ENCODE measurements at places on chromosomes 1 and 21.

DNA sequence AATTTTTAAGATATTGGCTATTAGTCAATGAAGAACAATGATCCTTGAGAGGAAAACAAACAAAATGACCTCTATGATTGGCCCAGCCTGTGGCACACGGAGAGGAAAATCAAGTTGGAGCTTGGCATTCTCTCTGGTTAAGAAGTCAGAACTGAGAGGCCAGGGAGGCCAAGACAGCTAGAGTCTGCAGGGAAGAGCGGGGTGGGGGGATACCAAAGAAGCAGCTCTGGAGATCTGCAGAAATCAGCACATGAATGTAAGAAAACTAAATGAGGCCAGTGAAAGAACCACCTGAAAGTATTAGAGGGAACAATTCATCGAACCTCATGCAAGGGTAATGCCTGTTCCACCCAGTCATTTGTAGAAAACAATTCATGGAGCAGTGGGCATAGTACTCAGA, 23.8 kb upstream of the C1orf115 start:
- no peak for DNase-seq

GRCh38 chr1:41515131-41515678, 30.7 kb upstream of the EDN2 start:
- DNase-seq = peak; percentile 37

DNA sequence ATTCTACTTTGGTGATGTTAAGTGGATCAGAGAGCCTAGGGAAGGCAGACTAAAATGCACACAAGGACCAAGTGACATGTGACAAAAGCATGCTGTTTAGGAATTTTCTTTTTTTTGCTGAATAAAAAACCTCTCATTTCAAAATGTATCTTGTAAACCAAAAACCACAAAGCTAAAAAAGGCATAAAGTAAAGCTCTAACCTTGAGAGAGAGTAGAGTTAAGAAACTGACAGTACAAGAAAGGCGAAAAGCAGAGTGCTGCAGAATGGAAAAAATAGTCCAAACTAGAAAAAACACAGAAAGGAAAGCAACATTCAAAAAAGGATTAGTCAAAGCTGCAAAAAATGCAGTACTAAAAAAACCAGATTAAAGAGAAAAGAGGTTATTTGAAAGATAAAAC, 76.5 kb downstream of the EPS15 start:
- DNase-seq = no peak

DNA sequence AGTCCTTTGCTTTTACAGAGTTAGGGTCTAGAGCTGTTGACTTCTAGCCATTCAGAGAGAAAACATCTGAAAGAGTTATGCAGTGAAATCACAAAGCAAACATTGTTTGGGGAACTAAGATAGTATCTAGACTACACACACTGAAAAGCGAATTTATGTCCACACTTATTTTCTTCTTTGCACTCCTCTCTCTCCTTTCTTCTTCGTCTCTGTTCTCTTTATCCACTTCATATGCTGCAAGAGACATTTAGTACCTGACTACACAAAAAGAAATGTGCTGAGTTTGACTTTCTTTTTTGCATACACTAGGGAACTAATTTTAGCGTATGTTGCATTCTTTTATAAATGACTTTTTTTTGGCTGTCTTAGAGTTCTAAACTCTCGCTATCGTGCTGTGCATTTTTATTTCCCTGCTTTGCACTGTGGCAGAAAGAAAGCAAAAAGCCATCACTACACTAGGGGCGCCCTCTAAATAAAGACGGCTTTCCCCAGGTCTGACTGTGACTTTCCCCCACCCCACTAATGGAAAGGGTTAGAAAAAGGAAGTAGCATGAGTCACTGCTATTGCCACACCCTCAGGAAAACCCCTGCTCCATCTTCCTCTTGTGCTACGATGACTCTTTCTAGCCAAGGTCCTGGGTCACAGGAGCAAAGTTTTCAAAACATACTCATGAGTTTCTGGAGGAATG, 65.7 kb downstream of the MAP3K7CL start:
- peak; percentile 66 for DNase-seq

DNA sequence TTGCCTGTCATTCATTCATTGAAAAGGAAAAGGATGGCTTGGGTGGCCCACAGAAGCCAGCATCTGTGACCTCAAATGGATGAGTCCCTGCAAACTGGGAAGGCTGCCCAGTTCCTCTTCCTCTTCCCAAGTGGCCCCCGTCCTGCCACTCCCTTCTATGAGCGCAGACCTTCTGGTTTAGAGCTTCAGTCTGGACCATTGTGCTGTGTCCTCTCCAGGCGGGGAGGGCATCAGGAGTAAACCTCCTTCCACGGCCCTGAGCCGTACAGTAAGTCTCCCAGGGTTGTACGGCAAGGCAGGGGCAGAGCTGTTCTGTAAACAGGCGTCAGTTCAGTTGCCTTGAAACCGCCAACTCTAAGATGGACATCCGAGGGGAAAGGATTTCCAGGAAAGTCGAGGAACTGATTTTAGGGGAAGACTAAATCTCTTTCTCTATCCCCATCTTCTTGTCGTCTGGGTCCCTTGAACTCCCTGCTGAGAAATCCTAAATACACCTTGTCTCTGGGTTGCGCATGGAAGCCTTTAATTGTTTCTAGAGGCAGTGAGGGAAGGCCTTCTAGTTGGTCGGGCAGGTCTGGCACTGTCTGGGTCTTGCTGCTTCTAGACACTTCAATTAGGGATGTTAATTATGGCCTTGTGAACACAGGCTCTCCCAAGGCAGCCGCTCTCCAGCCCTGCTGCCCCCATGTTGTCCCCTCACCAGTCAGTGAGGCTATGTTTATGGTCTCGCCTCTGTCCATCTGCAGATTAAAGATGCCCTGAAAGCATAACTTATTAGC, 22.1 kb downstream of the SOX13 start:
- DNase-seq = peak; percentile 32

Data from DMS53 (cell line).